ENCODE measurements at places on chromosomes 5 and 9. TPM values are rescaled to one million over a fixed set of nuclear protein-coding genes. Genes with fewer than 3 reads are reported as not detected.

DNA sequence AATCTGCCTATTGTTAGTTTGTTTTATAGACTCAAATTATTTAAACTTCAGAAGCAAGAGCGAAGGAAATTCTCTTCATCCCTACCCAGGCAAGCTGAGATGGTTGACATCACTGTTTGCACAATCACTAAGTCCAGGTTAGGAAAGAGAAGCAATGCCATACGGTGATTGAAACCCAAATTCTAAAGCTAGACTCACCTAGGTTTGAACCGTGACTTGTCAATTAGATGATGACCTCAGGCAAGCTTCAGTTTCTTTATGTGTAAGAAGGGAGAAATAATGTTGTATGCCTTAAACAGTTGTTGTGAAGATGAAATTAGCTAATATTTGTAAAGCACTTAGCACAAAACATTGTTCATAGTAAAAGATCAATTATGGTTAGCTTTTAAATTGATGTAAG is 96.5 kb upstream of the ANKRD55 start:
- DNase-seq: no peak

The KCNMB1 gene
- not detected for total RNA-seq

The TXNDC8 gene
- not detected for total RNA-seq

The GGTA1 gene
- 0.35 TPM for total RNA-seq

GRCh38 chr9:127218818-127219217 is 45.8 kb upstream of the GARNL3 start:
- DNase-seq: no peak

The CYLC2 gene
- total RNA-seq: not detected

The SCGB3A1 gene
- not detected for total RNA-seq

The DMRTA1 gene
- total RNA-seq: 1.4 TPM

The PCDHA1 gene
- 0.45 TPM for total RNA-seq

DNA sequence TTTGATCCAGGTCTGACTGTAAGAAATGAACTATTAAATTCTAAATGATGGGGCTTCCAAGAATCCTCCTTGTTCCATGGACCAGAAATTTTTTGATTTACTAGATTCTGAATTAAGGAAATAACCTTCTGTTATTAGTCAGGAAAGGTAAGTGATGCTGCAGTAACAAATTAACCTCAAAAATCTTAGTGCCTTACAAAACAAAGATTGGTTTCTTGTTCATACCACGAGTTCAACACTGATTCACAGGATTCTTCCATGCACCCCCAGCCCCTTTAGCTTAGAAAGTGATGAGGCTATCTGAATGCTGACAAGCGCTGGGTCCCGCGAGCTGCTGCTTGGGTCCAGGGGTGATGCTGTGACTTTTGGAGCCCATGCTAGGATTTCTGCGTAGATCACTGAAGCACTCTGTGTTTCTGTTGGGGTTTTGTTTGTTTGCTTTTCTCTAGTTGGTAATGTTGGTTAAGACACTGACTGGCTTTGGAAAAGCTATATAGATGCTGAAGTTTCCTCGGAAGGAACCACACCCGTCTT is 52.3 kb downstream of the COL15A1 start:
- DNase-seq: no peak

The TSSK1B gene
- not detected for total RNA-seq

DNA sequence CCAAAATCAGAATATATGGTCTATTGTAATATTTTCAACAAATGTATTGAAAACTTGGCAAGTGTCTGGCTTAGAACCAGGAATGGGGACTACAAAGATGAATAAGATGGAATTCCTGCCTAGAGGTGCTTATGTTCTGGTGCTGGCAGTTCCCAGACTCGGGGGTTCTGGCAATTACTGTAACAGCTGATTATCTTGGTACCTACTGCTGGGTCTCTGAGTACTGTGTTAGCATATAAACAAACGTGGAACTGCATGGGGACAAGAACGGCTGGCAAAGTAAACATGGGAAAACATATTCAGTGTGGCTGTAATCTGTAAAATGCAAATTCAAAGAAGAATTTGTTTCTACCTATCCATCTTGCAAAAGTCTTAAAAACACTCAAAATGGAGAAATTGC is 89.9 kb downstream of the SLC24A2 start:
- no peak for DNase-seq

GRCh38 chr9:130378875-130379648 is 65.7 kb upstream of the ASS1 start:
- no peak for DNase-seq

- no peak for DNase-seq
Observed at GRCh38 chr5:178462816-178463215, 127.4 kb downstream of the COL23A1 start.
